RPMI7951 (cell line): ENCODE measurements at places on chromosomes 5 and 9.
A peak's percentile ranks its signal among the peaks of the same experiment; 100 is the strongest.

DNA sequence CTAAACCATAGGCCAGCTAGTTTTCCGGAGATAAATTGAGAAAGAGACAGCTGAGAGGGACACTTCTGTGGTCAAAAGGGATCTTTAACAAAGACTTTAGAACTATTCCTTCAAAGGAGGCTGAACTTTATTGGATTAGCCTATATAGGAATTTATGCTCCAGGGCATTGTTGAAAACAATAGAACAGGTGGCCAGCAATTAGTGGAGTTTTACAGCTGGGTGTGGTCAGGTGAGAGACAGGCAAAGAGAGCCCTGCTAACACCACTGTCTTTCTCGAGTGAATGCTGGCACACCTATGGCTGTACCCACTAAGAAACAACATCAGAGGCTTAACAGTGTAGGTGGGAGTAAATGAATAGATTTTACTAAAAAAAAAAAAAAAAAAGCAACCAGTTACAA is 16.7 kb upstream of the TLR4 start:
- no peak for DNase-seq

DNA sequence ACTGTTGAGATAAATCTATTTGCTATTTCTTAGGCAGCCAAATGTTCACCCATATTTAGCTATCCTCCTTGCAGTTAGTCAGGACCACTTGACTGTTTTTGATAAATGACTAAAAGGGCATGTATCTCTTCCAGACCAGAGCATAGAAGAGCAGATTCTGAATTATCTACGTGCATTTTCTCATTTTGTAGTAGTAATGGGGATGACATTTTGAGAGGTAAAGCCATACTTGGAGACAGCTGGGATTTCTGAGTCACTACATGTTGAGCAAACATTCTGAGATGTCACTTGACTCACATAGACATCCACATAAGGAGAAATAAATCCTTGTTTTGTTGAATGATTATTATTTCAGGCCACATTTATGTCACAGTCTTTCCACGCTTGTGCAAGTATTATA is 297.6 kb downstream of the CDH10 start:
- no peak for DNase-seq

DNA sequence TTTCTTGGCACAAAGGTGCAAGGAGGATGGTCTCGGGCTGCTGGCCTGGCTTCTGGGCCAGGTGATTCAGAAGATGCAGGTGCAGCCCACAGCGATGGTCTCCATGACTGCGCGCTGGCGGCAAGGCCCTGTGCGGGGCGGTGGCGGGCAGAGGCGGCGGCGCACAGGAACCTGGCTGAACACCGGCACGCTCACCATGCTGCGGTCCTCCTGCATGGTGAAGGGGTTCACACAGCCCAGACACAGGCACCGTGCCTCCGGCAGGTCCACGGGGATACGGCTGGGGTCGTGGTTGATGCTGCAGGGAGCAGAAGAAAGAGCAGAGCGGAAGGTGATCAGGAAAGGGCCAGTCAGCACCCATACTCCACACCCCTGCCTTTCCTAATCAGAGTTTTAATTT is 4.8 kb downstream of the IL17B start:
- no peak for DNase-seq

GRCh38 chr5:91311697-91312501 is 71.2 kb downstream of the ARRDC3 start:
- peak; percentile 99 for DNase-seq

- no peak for DNase-seq
Measured at GRCh38 chr9:76876098-76876497, 29.8 kb downstream of the PRUNE2 start.

GRCh38 chr5:170445936-170446335 is 56.8 kb upstream of the KCNMB1 start:
- no peak for DNase-seq

DNA sequence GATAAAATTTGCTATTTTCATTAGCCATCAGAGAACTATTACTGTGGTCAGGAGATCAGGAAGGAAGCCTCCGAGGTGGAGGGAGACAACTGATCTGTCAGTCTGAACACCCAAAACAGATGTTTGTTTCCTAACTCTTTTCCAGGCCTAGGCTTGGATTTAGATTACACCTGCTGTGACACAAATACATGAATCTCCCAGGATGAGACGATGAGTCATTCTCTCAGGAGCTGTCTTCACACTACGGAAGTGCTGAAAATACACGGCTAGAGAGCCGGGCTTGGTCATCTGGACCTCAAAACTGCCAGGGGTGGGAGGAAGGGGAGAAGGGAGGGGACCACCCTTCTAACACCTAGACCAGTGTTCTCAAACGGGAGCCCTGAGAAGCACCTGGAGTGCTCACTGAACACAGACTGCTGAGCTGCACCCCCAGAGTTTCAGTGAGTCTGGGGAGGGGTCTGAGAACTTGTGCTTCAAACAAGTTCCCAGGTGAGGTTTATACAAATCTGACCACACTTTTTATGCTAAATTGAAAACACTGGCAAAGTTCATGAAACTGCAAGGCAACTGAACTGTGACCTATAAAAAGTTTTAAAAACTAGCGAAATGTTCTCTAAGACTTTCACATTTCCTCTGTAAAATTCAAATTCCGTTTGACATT is 80.3 kb upstream of the EQTN start:
- DNase-seq: no peak

GRCh38 chr5:174319551-174319950 is 274.0 kb downstream of the NSG2 start:
- no peak for DNase-seq

DNA sequence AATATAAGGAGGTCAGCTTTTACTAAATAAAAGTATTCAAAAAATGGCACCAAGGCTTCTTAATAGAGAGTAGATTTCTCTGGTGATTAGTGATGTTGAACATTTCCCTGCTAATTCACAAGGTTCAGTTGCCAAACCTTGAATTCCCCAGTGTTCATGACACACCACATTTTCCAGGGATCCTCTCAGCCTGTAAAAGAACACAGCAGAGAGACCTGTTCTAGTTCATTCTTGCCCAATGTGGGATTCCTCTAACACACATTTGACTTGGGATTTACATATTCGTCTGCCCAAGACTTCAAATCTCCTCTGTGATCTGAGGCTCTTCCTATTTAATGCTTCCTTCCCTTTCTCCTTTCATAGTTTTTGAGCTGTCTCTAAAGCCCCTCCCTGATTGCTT is 273.2 kb upstream of the CDH9 start:
- DNase-seq: peak; percentile 43
